Heart right ventricle (tissue), 16 donors: ENCODE measurements at places on chromosomes 5 and 9. TPM values are rescaled to one million over a fixed set of nuclear protein-coding genes. Genes with fewer than 3 reads are reported as not detected.

- DNase-seq: no peak
Measured at GRCh38 chr5:147661541-147661940, 121.0 kb downstream of the JAKMIP2 start.

DNA sequence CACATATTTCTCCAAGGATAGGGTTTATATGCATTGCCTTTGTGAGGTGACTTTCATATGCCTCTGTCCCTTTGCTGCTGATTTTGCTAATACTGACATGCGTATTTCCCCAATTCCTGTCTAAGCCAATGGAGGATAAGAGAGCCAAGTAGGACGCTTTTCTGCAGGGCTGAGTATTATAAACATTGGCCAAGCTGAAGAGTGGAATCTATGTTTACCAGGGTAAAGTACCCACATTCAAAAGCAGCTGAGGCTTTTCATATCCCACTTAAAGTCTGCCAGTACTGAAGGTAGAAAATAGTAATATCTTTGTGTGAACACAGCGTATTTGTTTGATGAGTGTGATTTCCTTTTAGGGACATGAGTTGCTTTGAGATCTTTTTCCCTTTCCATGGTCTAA, 128.8 kb upstream of the GPR151 start:
- no peak for DNase-seq

DNA sequence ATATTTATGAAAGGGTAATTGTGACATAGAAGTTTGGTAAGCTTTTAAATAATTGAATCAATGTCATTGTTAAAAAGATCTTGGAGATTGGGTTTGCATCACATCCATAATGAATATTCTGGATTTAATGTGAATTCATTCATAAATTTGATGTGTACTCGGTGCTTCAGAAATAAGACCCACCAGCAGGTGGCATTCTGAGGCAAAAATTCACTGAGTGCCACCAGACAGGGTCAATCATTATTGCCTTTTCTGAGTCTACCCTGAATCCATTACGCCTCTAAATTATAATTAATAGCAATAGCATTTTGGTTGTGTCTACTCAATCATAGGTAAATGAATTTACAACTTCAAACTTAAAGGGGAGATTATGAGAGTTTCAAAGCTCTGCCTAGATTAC, 1.0 kb downstream of the TRPC7 start:
- DNase-seq: no peak

DNA sequence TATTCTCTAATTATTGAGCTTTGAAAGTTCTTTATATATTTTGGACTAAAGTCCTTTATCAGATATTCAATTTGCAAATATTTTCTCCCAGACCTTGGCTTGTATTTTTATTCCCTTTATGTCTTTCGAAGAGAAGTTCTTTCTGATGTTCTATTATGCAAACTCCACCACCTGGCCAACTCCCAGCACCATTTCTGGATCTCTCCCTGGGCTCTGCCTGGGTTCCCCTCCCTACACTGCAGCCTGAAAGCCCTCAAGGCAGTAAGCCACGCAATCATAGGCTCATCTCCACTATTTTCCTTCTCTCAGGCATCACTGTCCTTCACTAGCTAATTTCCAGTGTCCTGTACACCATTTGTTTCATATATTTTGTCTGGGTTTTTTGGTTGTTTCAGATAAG, 76.1 kb downstream of the GRAMD2B start:
- DNase-seq: no peak

- DNase-seq: no peak
Measured at GRCh38 chr9:14212077-14212476, 101.9 kb downstream of the NFIB start.

- DNase-seq: no peak
Measured at GRCh38 chr9:69027355-69028097, 8.0 kb upstream of the FXN start.

DNA sequence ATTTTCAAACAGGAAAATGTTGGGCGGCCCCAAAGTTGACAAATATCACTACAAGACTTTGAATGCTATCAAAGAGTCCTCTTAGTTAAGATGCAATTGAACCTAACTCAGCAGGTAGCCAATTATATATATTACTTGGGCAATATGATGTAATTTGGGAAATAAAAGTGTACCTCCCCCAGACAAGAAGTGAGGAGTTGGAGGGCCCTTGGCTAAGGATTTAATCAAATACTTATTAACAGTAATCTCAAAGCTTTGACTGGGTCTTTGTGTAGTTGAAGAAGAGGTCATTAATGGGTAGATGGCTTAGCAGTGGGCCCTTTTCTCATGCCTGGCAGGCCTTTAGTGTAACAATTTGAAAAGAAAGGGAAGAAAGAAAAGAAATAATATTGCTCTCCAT, 599.0 kb downstream of the CSNK1G3 start:
- no peak for DNase-seq

DNA sequence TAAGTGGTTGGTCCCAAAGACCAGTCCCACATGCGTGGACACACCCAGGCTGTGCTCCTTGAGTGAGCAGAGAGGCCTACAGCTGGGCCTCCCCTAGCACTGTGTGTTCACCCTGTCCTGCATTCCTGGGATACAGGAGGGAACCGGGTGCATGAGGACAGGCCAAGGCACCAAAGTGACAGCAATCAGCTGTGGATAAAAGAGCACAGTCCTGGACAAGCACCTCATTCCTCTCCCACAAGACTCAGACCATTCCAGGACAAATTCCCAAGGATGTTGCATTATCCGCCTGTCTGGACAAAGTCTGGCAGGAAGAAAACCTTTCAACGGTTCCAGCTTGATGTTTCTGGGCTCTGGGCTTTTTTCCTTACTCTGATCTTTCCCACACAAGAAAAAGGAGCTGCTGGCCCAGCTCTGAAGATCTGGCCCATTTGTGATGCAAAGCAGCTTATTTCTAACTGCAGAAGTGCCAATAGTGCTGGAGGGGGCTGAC, 273.2 kb downstream of the ENC1 start:
- DNase-seq: no peak

DNA sequence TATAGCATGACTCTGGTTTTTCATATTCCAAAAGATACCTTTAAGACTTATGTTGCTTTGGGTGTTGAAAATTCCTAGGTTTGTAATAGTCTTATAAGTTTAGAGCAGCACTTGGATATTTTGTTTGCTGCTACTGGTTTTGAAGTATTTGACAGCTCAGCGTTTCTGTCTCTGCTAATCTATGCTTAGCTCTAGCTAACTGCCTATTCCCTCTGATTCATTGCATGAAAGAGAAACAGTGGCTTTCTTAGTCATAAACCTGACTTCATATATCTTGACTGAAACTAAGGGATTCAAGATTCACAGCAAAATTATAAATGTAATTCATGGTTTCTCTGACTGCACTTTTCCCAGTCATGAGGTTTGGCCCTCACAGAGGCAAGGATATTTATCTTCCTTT, 35.6 kb upstream of the ANXA1 start:
- no peak for DNase-seq

- DNase-seq: no peak
Measured at GRCh38 chr9:10026443-10026984, 586.3 kb downstream of the PTPRD start.

GRCh38 chr5:172458976-172459782, 4.9 kb upstream of the SH3PXD2B start:
- no peak for DNase-seq

- no peak for DNase-seq
Measured at GRCh38 chr5:129399069-129399468, 61.0 kb upstream of the ADAMTS19 start.

DNA sequence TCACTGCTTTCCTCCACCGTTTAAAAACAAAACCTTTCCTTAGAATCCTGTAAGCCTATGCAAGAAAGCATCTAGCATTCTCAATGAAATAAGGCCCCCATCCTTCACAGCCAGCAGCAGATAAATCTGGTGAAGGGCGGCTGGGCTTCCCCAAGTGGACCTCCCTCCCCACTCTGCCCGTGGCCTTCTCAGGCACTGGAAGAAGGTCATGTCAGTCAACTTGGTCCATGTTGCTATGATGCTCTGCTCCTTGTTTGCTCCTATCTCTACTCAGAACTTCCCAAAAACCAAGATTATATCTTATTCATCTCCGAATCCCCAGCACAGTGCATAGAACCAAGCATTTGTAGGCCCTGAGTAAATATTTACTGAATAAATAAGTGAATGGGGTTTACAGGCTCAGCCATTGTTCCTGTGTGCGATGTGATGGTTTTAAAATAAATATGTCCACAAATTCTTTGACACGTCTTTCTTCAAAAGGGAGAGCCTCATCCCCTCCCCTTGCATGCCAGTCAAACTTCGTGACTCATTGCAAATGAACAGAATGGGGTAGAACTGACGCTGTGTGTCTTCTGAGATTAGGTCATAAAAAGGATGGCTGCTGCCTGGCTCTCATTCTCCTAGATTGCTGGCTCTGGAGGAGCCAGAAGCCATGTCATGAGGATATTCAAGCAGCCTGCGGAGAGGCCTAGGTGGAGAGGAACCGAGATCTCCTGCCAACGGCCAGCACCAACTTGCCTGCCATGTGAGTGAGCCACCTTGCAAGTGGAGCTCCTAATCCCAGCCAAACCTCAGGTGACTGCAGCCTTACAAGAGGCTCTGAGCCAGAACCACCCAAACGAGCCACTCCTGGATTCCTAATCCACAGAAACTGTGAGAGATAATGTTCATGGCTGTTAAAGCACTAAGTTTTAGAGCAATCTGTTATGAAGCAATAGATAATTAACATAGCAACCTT, 70.5 kb downstream of the MED27 start:
- no peak for DNase-seq

DNA sequence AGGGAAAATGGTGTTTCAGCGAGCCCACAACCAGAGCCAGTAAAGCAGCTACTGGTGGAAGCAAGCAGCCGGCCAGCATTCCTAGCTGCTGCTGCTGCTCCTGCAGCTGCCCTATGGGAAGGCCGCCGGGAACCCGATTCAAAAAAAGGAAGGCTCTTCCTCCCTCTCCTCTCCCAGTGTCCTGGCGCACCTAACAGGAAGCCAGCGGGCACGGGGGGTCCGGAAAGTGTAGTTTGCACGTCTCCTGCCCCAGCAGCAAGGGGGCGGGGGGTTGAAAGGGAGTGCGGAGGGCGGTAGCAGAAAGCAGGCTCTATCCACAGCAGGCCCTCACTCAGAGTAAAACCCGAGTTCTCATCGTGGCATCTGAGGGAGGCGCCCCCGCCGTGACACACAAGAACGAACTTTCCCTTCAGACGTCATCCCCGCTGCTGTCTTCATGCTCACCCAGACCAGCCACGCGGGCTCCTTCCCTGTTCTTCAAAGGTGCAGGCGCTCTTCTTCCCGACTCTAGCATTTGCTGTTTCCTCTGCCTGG, 16.5 kb downstream of the GRXCR2 start:
- peak; percentile 23 for DNase-seq

DNA sequence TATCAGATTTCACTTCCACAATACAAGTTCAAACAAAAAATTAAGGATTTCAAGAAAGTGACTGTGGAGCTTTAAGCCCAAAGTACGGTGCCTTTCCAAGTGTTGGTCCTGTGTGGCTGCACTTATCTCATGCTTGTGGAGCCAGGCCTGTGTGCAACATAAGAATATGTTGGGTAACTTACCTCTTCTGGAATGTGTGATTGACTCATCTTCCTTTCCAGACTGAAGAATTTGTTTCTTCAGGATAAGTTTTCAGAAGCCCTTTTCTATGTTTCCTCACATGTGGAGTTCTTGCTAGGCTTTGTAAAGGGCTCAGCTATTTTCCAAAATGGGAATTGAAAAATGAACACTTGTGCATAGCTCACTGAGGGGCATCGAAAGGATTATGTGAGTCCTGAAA, 485.1 kb upstream of the PAPPA start:
- DNase-seq: no peak

GRCh38 chr9:89598926-89599325, 5.9 kb upstream of the GADD45G start:
- DNase-seq: no peak

GRCh38 chr9:133932633-133933032, 59.5 kb downstream of the VAV2 start:
- no peak for DNase-seq

- no peak for DNase-seq
Measured at GRCh38 chr9:4857163-4857810, 64.5 kb downstream of the RCL1 start.

DNA sequence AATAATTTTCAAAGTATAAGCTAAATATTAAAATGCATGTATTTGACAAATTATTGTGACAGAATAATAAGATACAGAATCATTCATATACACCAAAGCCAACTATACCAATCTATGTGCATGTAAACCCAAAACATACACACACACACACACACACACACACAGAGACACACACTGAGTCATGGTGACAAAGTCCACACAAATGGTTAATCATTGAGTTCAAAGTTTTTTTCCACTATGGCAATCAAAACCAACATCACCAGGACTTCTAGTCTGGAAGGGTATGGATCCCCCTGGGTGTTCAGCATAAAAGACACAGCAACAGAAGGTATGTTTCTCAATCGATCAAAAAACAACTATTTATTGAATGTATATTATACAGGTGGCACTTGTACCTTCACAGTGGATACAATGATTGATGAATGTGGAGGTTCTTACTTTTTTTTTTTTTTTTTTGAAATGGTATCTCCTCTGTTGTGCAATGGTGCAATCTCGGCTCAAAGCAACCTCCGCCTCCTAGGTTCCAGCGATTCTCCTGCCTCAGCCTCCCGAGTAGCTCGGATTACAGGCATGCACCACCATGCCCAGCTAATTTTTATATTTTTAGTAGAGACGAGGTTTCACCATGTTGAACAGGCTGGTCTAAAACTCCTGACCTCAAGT, 137.0 kb downstream of the PDE4D start:
- no peak for DNase-seq

DNA sequence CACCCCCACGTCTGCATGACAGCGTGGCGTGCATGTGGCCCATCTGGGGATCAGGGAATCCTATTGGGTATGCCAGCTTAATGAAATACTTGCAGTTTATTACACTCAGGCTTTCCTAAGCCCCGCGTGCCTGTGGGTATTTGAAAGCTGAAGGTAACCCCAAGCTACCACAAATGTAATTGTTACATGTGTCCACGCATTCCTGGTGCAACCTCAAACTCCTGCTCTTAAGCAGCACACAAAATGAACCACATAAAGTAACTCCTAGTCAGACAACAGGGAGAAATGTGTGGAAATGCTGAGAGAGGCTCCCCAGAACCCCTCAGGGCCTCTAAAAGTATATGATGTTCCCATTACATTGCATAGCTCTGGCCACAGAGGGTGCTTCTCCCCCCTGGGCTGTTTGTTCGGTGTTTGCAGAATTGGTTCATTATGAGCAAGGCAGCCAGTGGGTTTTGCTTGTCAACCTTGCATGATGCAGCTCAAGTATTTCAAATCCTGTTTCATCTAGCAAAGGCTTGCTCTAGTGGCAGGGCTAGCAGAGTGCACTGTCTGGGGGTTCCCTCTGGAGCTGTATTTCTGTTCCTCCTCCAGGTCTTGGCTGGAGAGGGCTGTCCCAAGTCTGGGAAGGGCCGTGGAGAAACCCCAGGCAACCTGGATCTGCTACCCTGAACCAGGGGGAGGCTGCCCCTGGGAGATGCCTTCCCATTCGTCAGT, 1.8 kb upstream of the DCANP1 start:
- DNase-seq: no peak

The CCDC192 gene
- 0.32 TPM for total RNA-seq

The HEXB gene
- total RNA-seq: 111 TPM

The SLC36A1 gene
- 2.5 TPM for total RNA-seq

The KYAT1 gene
- 14.1 TPM for total RNA-seq

The ACSL6 gene
- total RNA-seq: 3.9 TPM

The TSC1 gene
- total RNA-seq: 62.9 TPM
